Fibroblast of lung (primary cell): ENCODE measurements at places on chromosomes 11 and 22. TPM values are rescaled to one million over a fixed set of nuclear protein-coding genes. Genes with fewer than 3 reads are reported as not detected.

DCDC1 gene
- total RNA-seq = under 0.01 and 0.17 TPM in 2 replicates

FAT3 gene
- total RNA-seq = 5.9 and 16.2 TPM in 2 replicates

SMTNL1 gene
- total RNA-seq = not detected in 2 replicates

C11orf87 gene
- not detected in 2 replicates for total RNA-seq

CSF2RB gene
- not detected in 2 replicates for total RNA-seq

OR52N4 gene
- total RNA-seq = 0.33 TPM in 1 of 2 replicates, not detected in the other

DNA sequence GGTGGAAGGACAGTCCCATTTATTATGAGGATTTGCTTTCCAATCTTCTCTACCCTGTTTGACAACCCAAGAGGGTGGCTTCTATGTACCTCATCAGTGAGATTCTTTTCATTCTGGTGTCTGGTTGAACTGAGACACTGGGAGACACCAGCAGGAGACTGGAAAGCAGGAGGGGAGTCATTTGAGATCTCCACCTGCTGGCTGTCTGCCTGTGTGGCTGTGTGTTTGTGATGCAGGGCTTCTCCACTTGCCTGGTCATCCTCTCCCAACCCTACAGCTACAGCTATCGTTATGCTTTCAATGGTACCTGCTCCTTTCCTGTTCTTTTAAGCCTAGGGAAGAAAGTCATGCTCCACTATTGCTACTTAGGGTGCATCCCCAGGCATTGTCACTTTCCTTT lies 48.6 kb downstream of the MRGPRX1 start:
- DNase-seq = no peak

GRCh38 chr11:133925756-133926155 lies 31.0 kb downstream of the IGSF9B start:
- no peak for DNase-seq

GRCh38 chr22:32634421-32634981 lies 159.9 kb downstream of the FBXO7 start:
- DNase-seq = no peak

DNA sequence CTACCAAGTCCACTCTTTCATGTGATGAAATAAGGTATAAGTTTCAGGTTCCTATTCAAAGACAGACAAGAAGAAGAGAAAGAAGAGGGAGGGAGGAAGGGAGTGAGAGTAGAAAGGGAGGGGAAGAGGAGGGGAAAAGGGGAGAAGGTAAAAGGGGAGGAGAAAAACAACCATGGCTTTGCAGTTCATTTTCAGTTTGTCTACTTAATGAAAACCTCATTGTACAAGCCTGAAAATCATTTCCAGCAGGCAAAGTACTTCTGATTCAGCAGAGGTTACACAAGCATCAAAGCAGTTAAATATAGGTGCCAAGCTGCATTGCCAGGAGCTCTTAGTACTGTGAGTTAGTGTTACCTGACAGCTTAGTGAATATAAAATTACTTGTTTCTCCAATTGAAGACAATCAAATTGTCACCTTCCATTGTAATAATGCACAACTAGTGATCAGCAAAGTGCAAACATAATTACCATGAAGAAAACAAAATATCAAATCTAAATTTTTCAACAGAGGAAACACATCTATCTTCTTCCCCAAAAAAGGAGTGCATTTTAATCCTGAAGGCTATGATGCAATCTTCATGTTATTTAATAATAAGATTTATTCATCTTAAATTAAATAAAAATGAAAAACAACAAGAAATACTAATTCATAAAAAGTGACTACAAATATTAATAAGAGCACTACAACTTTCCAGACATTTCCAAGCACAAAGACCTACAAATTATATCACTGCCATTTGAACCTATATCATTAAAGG lies 8.2 kb downstream of the SOX6 start:
- DNase-seq = peak; percentile 2

DNA sequence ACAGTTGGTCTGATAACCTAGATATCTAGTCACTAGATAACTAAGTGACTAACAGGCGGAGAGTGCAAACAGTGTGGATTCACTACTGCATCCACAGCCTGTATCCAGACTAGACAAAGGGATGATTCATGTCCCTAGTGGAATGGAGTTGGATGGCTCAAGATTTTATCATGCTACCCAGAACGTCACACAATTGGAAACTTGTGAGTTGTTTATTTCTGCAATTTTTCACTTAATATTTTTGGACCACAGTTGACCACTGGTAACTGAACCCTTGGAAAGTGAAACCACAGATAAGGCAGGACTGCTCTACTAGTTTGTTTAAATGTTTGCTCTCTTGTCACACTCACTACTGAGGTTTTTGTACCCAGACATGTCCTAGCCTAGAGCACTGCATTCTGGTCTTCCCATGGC lies 76.0 kb downstream of the UBASH3B start:
- DNase-seq = peak; percentile 85

GRCh38 chr11:47434011-47434786 lies 8.0 kb upstream of the PSMC3 start:
- peak; percentile 88 for DNase-seq

DNA sequence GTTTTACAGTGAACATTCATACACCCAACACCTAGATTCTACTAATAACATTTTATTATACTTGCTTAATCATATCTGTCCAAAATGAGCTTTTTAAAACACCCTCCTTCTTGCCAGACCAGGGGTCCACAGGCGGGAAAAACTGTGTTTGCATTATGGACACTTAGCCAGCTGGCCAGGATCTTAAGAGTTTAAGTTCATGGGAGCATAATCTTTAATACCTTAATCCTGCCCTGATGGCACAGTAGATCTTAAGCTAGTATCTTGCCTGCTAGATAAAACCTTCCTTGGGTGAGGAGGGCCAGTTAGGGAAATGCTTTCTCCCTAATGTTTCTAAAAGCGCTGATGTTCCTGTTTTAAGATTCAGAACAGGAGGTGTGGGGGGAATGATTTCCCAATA lies 13.1 kb upstream of the CCDC134 start:
- no peak for DNase-seq

GRCh38 chr11:7060868-7061267 lies 27.9 kb upstream of the RBMXL2 start:
- peak; percentile 58 for DNase-seq

GRCh38 chr11:61279934-61280659 lies 15.0 kb downstream of the VWCE start:
- peak; percentile 46 for DNase-seq

DNA sequence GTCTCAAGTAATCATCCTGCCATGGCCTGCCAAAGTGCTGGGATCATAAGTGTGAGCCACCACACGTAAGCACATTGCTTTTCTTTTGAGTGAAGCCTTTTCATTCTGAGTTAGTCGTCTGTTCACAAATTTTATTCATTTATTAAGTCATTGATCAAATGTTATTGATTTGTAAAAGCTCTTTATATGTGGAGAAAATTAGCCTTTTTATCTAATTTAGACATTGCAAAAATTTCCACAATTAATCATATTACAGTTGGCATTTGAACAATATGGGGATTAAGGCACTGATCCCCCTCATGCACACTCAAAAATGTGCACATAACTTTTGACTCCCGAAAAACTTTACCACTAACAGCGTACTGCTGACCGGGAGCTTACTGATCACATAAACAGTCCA lies 7.5 kb upstream of the EMID1 start:
- DNase-seq = no peak

DNA sequence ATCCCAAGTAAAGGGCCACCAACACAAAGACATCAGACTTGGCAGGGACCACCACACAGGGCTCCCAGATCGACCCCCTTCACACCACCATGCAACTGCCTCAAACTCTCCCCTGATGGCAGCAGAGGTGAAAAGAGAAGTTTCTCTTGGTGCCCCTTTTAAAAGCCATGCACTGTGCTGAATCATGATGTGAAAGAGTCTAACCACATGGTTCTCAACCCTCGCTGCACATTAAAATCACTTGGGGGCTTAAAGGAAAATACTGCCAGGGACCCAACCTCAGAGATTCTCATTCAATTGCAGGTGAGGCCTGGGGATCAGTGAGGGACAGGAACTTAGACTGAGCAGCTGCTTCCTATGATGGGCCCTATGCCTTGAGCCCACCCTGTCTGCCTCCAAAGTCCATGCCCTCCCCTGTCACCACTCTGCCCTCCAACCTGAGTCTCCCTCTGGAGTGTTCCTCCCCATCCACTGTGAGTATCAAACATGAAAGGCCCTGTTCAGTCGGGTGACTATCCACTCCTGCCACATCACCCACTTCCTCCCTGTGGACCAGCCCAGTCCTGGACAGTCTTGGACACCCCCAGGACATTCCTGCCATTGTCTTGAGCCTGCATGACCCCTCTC lies 40.8 kb downstream of the PLEKHA7 start:
- DNase-seq = no peak

GRCh38 chr22:45450921-45451651 lies 37.6 kb downstream of the RIBC2 start:
- peak; percentile 99 for DNase-seq
